ENCODE measurements at places on chromosomes 6 and 20.
A peak's percentile ranks its signal among the peaks of the same experiment; 100 is the strongest.

- peak; percentile 52 for DNase-seq
Measured at GRCh38 chr6:73739096-73739495, 43.1 kb downstream of the CD109 start.

DNA sequence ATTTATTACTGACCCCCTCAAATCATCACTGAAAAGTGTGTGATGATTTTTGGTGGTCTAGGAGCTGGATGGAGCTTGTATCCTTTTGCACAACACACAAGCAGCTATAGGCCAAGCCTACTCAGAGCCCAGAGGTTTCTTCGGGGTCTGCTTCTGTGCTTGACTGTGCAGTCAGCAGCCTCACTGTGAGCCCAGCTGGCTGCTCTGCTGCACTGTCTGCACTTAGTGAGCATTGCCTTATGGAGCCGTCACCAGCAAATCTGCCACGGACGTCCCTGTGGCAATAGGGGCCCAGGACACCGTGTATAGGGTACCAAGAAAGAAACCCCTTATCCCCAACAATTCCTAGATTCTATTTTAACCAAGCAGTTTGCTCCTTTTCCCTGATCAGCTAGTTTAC lies 38.6 kb upstream of the GMPR start:
- peak; percentile 36 for DNase-seq

- no peak for DNase-seq
Measured at GRCh38 chr20:63484651-63485403, 12.4 kb upstream of the KCNQ2 start.

DNA sequence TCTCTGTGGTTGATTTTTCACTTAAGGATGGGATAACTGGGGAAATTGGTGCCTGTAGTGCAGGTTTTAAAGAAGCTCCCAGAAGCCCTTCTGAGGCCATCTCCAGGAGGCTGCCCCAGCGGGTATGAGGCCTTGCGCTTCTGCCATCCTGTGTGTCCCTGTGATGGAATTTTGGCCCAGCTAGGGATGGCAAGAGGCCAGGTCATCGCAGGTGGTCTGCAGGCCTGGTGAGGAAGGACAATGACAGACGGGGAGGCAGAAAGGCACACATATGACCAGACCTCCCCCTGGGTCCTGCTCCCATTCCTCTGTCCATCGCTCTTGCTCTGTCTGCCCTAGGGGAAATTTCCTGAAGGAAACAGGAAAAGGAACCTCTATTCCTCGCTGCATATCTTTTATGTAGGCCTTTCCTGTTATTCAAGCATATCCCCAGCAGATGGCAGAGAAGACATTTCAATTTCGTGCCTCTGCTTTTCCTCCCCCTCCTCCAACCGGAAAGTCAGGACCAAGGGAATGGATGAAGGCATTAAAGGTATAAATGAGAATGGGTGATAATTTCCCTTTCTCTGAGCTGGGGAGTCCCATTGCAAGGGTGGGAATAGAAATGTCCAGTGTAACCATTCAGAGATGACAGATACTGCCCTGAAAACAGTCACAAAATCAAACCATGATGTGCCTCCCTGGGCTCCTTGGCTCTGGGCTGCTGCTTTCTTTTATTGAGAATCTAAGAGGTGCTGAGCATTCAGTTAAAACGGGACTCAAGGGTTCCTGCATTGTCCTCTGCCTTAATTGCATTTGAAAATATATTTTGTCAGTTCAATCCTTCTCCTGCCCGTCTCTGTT lies 17.6 kb upstream of the HLA-F start:
- DNase-seq = peak; percentile 37

DNA sequence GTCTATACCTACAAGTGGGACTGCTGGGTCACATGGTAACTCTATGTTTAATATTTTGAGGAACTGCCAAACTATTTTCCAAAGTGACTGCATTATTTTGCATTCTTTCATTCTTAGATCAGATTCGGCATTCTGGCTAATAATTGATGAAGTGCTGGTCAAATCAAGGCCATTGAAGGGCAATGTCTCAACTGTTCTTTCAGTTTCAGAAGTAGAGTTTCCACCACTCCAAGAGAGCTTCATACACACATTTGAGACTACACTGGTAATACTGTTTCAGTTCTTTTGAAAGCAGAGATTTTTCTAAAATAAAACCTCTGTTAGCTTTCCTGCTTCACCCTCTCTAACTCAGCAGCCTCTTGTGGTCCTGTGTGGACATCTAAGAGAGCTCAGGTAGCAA lies 154.5 kb downstream of the CFAP61 start:
- DNase-seq = no peak
